ENCODE measurements at places on chromosomes 16 and 17.

- no peak for DNase-seq
Observed at GRCh38 chr17:38448208-38448771, 20.0 kb downstream of the ARHGAP23 start.

DNA sequence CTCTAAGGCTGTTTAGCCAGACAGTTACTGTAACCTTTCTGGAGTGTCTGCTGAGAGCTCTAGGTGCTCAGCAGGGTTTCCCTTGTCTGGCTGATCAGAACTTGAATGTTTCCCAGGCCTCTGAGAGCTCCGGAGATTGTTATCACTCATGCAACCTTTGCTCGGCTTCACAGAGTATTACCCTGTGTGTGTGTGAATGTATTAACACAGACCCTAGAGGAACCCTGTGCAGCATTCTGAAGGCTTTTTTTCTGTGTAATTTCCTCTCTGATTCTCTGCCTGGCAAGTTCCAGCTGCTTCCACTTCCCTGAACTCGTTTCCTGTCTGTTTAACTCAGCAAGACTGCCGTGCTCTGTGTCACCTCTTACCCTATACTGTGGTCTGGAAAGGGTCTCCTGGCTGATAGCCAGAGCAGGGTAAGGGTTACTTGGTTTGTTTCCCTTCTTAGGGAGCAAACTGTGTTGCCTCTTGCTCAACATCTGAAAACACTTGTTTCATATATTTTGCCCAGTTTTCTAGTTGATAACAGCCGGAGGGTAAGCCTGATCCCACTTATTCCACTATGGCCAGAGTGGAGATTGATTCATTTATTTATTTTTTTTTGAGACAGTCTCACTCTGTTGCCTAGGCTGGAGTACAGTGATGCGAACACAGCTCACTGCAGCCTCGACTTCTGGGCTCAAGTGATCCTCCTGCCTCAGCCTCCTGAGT is 21.7 kb downstream of the PRMT7 start:
- DNase-seq = no peak

GRCh38 chr17:5745111-5745813 is 161.0 kb upstream of the NLRP1 start:
- no peak for DNase-seq

GRCh38 chr16:66950971-66951790 is 9.9 kb upstream of the CES3 start:
- DNase-seq = no peak

- no peak for DNase-seq
Observed at GRCh38 chr16:54288835-54289241, 2.3 kb upstream of the IRX3 start.

DNA sequence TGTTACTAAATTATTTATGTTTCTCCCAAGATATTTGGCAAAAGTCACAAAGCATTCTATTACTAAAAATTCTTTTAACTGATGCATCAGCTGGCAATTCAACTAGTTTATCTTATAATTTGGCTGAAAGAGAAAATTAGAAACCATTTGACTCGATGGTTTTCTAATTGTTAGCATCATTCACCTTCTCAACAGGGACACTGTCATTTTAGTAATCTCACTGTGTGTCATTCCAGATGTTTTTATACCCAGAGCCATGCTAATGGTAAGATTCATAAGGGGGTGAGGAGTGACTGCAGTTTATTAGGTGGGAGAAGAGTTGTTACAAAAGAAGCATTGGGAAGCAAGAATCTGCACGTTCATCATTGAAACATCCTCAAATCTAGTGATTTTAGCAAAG is 124.9 kb downstream of the ABCA8 start:
- no peak for DNase-seq

GRCh38 chr16:25014500-25015147 is 545 bp downstream of the ARHGAP17 start:
- no peak for DNase-seq

Measured in Panc1 (cell line).